ENCODE measurements at places on chromosomes 7 and 10. TPM values are rescaled to one million over a fixed set of nuclear protein-coding genes. Genes with fewer than 3 reads are reported as not detected.

- peaks cover 11% of the 10 kb centered on the region for H3K27me3 ChIP-seq
- H3K4me1 ChIP-seq: no peaks in the 10 kb centered on the region
- no peaks in the 10 kb centered on the region for H3K36me3 ChIP-seq
Observed at GRCh38 chr7:3641582-3641981, 340.5 kb downstream of the SDK1 start.

Gene GPR22
- not detected for total RNA-seq

DNA sequence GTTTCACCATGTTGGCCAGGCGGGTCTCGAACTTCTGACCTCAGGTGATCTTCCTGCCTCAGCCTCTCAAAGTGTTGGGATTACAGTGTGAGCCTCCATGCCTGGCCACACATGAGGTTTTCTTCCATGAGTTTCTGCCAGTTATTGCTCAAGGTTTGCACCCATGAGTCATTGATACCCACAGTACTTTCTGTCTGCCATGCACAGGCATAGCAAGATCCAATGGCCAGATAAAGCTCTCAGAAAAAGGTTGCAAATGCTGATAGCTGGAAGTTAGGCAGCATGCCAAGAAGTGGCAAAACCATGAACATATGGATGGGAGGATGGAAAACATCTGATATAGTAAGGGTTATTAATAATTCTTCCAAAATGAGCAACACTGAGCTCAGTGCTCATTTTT lies 298.7 kb upstream of the NRG3 start:
- no peak for ATAC-seq
- H3K36me3 ChIP-seq: no peaks in the 10 kb centered on the region
- no peaks in the 10 kb centered on the region for H3K4me1 ChIP-seq
- no peak overlapping the region for H3K27ac ChIP-seq

Gene ZWINT
- 69.3 TPM for total RNA-seq

DNA sequence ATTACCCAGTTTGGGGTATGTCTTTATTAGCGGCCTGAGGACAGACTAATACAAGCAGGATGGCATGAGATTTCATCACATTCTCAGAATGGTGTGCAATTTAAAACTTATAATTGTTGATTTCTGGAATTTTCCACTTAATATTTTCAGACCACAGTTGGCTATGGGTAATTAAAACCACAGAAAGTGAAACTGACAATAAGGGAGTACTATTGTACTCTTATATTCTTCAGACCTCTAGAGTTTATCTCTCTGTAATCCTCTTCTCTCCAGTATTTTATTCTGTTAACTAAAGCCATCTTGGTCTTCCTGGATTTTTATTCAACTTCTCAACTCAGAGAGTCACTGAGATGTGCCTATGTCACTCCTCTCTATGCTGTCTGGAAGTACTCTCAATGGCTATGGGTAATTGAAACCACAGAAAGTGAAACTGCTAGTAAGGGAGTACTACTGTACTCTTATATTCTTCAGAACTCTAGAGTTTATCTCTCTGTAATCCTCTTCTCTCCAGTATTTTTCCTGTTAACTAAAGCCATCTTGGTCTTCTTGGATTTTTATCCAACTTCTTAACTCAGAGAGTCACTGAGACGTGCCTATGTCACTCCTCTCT lies 118.3 kb downstream of the PPP1R17 start:
- ATAC-seq: no peak
- no peaks in the 10 kb centered on the region for H3K4me1 ChIP-seq
- H3K4me3 ChIP-seq: no peak overlapping the region
- H3K27ac ChIP-seq: no peak overlapping the region
- no peaks in the 10 kb centered on the region for H3K27me3 ChIP-seq
- no peaks in the 10 kb centered on the region for H3K36me3 ChIP-seq

DNA sequence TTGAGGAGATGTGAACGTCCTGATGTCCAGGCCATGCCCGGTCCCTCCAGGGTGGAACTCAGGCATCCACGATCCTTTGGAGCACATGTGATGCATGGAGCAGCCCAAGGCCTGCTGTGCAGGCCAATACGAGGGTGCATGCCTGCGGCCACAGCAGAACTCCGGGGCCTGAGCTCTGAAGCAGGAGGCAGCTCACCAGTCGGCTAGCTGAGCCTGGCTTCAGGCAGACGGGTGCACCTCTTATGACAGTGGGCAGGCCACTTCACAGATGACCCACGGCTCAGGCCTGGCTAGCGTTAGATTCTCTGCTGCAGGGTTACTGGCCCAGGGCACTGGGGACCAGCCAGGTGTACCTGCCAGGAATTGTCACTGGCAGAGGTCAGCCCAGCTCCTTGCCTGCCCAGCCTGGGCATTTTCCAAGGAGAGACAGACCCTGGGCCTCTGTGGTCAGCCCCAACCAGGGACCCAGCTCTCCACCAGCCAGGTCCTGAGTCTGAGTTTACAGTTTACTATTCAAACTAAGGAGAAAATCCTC lies 29.6 kb upstream of the INPP5A start:
- no peak overlapping the region for H3K27ac ChIP-seq
- no peaks in the 10 kb centered on the region for H3K36me3 ChIP-seq
- H3K4me3 ChIP-seq: no peak overlapping the region
- ATAC-seq: no peak
- H3K4me1 ChIP-seq: no peaks in the 10 kb centered on the region

GRCh38 chr10:111128331-111129180 lies 51.7 kb downstream of the ADRA2A start:
- H3K36me3 ChIP-seq: no peaks in the 10 kb centered on the region
- H3K4me3 ChIP-seq: no peak overlapping the region
- peaks cover 21% of the 10 kb centered on the region for H3K27me3 ChIP-seq

GRCh38 chr10:100725869-100726426 lies 19.4 kb upstream of the PAX2 start:
- H3K36me3 ChIP-seq: peaks cover 5% of the 10 kb centered on the region
- no peak overlapping the region for H3K27ac ChIP-seq
- no peak overlapping the region for H3K4me3 ChIP-seq
- ATAC-seq: no peak

Gene PLAC9
- total RNA-seq: not detected

GRCh38 chr10:130393342-130393741 lies 257.2 kb downstream of the GLRX3 start:
- H3K36me3 ChIP-seq: no peaks in the 10 kb centered on the region
- no peak overlapping the region for H3K27ac ChIP-seq
- ATAC-seq: no peak
- H3K27me3 ChIP-seq: peaks cover 16% of the 10 kb centered on the region

Gene PRF1
- total RNA-seq: 22.5 TPM

Gene ADGRA1
- total RNA-seq: not detected

Gene MSMB
- total RNA-seq: not detected

DNA sequence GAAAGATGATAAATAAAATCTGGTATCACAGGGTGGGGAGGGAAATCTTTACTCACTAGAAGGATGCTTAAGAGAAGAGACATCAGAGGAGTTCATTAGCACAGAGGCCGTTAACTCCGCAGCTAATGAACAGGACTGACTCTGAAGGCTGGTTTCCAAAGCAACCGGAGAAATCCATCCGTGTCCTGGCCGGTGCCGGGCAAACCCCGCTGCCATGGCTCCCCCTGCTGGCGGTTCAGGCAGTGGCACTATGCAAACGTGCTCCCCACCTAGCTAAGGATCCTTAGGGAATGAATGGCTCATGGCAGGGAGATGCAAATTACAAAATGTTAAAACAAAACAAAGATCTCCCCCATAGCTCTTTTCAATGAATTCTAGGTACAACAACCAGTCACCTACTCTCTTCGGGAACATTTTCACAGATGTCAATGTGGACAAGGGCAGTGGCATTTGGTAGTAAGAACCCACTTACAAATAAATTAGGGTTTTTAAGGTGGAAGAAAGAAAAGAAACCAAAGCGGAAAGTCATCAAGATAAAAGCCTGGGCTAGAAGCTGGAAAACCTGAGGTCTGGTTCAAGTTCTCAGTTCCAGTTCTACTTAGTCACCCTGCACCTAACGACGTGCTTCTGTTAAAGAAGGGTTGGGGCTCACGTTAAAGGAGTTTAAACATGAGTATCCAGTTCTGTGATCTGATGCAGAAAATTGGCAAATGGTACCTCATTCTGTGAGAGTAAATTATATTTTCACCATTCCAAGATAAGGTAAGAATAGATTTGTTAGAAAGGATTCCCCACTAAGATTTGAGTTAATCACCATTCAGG lies 138.2 kb downstream of the SVIL start:
- no peaks in the 10 kb centered on the region for H3K27me3 ChIP-seq
- peaks cover 48% of the 10 kb centered on the region for H3K36me3 ChIP-seq
- H3K4me1 ChIP-seq: no peaks in the 10 kb centered on the region
- H3K4me3 ChIP-seq: no peak overlapping the region
- no peak overlapping the region for H3K27ac ChIP-seq

DNA sequence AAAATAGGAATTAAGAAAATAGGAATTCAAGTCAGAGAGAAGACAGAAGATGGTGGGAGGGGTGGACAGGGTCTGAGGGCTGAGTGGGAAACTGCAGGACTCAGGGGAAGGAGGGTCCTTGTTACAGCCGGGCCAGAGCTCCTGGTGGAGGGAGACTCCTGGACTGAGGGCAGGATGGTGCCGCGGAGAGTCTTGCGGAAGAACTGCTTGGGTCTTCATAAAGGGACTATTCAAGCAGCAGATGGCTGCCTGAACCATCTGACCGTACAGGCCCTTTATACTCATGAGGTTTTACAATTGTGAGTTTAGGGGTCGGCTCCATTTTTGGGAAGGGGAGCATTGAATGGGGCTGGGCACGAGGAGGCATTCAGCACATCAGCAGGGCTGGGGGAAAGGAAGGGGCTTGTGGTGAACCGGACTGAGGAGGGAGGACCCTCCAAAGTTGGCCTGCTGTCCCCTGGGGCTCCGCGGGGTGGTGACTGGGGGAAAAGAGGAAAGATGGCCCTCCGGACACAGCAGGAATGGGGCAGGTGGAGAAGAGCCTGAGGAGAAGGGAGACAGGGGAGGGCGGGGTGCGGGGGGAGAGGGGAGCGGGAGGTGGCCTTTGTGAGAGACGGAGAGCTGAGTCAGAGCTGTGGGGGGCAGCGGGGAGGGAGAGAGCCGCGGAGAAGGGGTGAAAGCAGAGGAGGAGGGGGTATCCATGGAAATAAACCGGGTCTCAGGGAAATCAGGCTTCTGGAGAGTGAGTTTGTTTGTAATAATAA lies 1.5 kb downstream of the FAM131B start:
- peak overlapping the region; percentile 75 for H3K4me3 ChIP-seq
- peaks cover 20% of the 10 kb centered on the region for H3K27me3 ChIP-seq
- no peak overlapping the region for H3K27ac ChIP-seq
- ATAC-seq: no peak
- no peaks in the 10 kb centered on the region for H3K36me3 ChIP-seq

Gene PON3
- total RNA-seq: not detected

- no peak for ATAC-seq
- H3K4me1 ChIP-seq: peaks cover 4% of the 10 kb centered on the region
- peaks cover 22% of the 10 kb centered on the region for H3K27me3 ChIP-seq
- H3K4me3 ChIP-seq: no peak overlapping the region
- no peak overlapping the region for H3K27ac ChIP-seq
- H3K36me3 ChIP-seq: no peaks in the 10 kb centered on the region
Observed at GRCh38 chr10:69846293-69846921, 44.7 kb downstream of the COL13A1 start.

Gene KCND2
- not detected for total RNA-seq

DNA sequence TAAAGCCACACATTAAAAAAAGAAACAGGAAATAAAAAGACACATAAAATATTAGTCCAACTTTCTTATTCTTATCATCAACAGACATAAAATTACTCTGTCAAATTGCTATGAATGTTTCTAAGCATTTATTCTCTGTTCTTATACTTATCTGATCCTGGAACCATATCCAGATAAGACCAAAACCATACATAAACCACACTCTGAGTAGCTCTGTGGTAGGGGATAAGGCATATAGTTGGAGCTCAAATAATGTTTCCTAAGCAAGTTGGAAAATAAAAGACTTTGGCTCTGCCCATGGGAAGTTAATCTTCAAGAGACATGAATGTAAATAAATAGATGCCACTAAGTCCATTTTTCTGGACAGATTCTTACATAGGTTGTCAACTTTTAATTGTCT lies 103.1 kb upstream of the PLXDC2 start:
- no peaks in the 10 kb centered on the region for H3K4me1 ChIP-seq
- no peak overlapping the region for H3K27ac ChIP-seq
- no peaks in the 10 kb centered on the region for H3K27me3 ChIP-seq
- H3K36me3 ChIP-seq: no peaks in the 10 kb centered on the region
- ATAC-seq: no peak

DNA sequence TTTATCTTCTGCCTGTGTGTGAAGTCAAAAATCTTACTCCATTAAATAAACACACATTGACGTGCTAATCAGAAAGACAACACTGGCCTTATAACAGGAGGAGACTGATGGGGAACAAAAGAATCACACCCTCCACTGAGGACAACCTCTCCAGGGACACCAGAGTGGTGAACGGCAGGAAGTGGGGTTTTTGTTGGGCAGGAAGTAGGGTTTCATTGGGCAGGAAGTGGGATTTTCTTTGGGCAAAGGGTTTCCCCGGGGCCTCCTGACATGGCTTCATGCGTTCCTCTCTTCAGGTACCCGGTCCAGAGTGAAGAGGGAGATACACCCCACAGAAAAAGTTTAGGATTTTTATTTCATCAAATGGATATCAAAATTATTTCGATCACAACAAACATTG lies 30.6 kb downstream of the ADARB2 start:
- no peak overlapping the region for H3K4me3 ChIP-seq
- ATAC-seq: no peak
- H3K27me3 ChIP-seq: peaks cover 16% of the 10 kb centered on the region
- no peaks in the 10 kb centered on the region for H3K4me1 ChIP-seq

- peaks cover 6% of the 10 kb centered on the region for H3K36me3 ChIP-seq
- no peak overlapping the region for H3K27ac ChIP-seq
- peaks cover 46% of the 10 kb centered on the region for H3K4me1 ChIP-seq
- ATAC-seq: no peak
- peak overlapping the region; percentile 11 for H3K4me3 ChIP-seq
Observed at GRCh38 chr7:17934612-17935240, 5.6 kb downstream of the SNX13 start.

DNA sequence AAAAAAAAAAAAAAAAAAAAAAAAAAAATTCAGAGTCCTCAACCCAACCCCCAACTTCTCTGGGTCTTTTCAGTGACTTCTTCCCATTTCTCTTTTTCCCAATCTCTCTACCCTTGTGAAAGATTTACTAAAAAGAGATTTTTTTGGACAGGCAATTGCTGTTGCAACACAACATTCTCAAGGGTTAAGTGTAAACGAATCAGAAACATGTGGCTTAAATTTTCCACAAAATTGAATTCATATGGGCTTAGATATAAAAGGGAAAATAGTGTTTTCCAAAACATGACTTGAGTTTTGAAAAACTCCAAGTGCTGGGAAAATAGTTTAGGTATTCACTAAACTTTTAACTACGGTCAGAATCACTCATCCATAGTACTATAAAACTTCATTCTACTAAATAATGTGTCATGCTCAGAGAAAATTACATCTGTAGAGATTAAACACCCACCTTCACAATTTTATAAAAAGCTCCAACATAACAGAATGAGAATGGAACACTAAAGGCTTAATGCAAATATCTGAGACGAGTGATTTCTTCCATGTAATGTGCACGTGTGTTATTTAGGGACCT lies 643.1 kb downstream of the PARD3 start:
- ATAC-seq: no peak
- H3K27me3 ChIP-seq: peaks cover 25% of the 10 kb centered on the region
- no peak overlapping the region for H3K4me3 ChIP-seq
- H3K27ac ChIP-seq: no peak overlapping the region
- H3K4me1 ChIP-seq: no peaks in the 10 kb centered on the region
- H3K36me3 ChIP-seq: no peaks in the 10 kb centered on the region
